Adipocyte (in vitro differentiated cells): ENCODE measurements at places on chromosomes 11 and 22.

DNA sequence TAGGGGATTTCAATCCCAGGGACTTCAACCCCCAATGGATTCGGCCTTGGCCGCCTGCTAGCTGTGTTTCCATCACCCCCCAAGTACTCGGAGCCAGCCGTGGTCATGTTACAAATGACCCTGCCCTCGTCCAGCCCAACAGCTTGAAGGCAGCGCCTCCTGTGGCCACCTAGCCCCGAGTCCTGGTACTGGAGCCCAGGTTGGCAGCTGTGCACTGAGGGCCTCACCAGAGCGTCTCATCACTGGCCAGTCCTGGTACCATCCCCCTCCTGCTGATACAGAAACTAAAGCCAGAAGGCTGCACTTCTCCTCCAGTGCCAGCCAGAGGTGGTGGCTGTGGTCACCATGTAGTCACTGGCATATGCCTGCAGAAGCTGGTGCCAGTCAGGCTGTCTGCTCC, 44.9 kb upstream of the FADD start:
- peak; percentile 11 for DNase-seq

DNA sequence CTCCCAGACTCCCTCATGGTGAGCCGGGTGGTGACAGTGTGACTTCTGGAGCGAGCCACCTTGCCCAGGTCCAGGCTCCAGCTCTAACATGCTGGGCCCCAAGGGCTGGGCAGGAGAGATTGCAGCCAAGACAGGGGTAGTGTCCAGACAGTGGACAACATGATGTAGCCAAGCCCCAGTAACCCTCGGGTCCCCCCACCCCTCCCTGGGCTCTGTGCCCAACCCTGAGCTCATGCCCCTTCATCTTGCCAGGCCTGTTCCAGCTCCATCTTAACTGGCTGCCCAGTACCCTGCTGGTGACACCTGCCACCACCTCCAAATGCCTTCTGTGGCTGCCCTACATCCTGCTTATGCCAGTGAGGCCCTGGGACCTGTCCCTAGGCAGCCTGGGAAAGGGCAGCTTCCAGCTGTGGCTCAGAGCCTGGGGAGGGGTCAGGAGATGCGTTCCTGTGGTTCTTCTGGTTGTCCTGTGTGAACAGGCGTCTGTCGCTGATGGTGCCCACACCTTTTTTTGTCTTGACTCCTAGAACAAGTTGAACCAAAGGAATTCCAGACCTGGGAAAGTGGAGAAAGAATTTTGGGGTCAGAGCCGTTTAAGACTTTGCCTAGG, 12.5 kb upstream of the SYT12 start:
- no peak for DNase-seq

DNA sequence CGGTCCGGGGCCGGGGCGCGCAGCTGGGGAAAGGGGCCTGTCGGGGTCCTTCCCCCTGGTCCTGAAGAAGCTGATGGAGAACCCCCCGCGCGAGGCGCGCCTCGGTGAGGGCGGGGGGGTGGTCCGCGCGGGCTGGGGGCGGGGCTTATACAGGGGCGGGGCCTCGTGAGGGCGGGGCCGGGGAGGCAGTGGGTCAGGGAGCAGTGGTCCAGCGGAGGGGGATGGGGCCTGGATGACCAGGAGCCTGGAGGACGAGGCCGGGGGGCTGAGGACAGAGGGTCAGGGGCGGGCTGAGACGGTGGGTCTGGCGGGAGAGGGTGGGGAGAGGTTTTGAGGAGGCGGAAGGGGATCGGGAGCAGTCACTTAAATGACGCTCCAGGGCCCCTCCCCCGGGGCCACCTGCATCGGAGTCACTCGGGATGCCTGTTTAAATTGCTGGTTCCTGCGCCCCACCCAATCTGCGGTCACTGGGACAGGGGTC, 396 bp downstream of the TEF start:
- DNase-seq, result peak; percentile 82

GRCh38 chr11:83051760-83052671, 19.7 kb downstream of the RAB30 start:
- peak; percentile 97 for DNase-seq

- DNase-seq, result no peak
Measured at GRCh38 chr11:85922367-85922766, 67.2 kb downstream of the CCDC83 start.

- no peak for DNase-seq
Measured at GRCh38 chr11:115497303-115497702, 6.9 kb downstream of the CADM1 start.

DNA sequence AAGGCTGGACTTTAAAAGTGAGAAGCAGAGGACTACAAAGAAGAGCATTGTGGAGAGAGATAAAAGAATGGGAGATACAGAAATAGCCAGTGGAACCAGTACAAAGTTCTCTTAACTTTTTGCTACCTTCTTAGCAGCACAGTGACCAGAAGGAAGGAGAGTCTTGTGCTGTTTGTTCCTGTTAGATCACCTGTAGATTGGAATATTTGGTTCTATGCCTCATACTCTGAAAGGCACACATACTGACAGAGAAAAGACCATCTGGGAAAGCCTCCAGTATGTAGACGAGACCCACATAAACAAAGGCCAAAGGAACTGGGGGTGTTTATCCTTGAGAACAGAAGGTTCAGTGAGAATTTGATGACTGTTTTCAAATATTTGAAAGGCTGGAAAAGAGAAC, 18.7 kb downstream of the RNF141 start:
- no peak for DNase-seq

- peak; percentile 85 for DNase-seq
Measured at GRCh38 chr11:67504950-67505581, at the start of gene PITPNM1. TSS of gene PITPNM1 (minus strand) at chr11:67505363. CDS start at chr11:67504180, 1,183 bp downstream.

- DNase-seq, result no peak
Measured at GRCh38 chr11:115919341-115920091, 415.3 kb upstream of the CADM1 start.

GRCh38 chr11:115964091-115964490, 459.9 kb upstream of the CADM1 start:
- no peak for DNase-seq

GRCh38 chr11:126597041-126597440, 241.6 kb downstream of the ST3GAL4 start:
- no peak for DNase-seq

- DNase-seq, result no peak
Measured at GRCh38 chr22:24819487-24819886, 13.5 kb downstream of the SGSM1 start.

DNA sequence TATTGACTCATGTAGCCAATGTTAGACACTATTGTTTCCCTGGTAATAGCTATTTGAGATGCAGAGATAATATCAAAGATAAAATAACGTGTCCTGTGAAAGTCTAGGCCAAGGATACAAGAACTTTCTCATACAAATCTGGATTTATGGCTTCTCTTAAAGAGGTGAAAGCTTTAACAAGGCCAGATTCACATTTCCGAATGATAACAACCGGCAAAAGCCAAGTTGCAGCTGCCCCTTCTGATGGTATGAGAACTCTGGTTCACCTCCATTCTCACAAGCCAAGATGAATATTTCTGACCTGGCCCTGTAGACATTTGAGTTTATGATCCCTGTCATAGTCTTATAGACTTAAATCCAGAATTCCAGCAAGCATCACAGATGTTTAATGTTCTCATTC, 230.4 kb upstream of the ZC3H12C start:
- no peak for DNase-seq

GRCh38 chr22:44309137-44309536, 3.6 kb downstream of the SHISAL1 start:
- DNase-seq, result peak; percentile 87

GRCh38 chr11:65487467-65488272, 11.2 kb upstream of the MALAT1 start:
- peak; percentile 100 for DNase-seq

GRCh38 chr11:36034551-36035331, 90.9 kb downstream of the LDLRAD3 start:
- peak; percentile 84 for DNase-seq

- no peak for DNase-seq
Measured at GRCh38 chr11:47161890-47162289, 14.8 kb downstream of the ARFGAP2 start.
